Spleen (tissue), 13 donors: ENCODE measurements at places on chromosomes 12 and 14. TPM values are rescaled to one million over a fixed set of nuclear protein-coding genes. Genes with fewer than 3 reads are reported as not detected.
A peak's percentile ranks its signal among the peaks of the same experiment; 100 is the strongest.

SPTB gene
- total RNA-seq: 9.8 TPM

PPP1CC gene
- 131 TPM for total RNA-seq

TMEM229B gene
- total RNA-seq: 36.0 TPM

TSHR gene
- 0.91 TPM for total RNA-seq

PRB3 gene
- not detected for total RNA-seq

CLEC2B gene
- total RNA-seq: 58.5 TPM

MTA1 gene
- 128 TPM for total RNA-seq

TAS2R31 gene
- total RNA-seq: 14.1 TPM

OASL gene
- total RNA-seq: 3.4 TPM

ARHGDIB gene
- 662 TPM for total RNA-seq

- no peak overlapping the region for H3K27ac ChIP-seq
- no peak overlapping the region for H3K4me3 ChIP-seq
- peak; percentile 71 for DNase-seq
- H3K27me3 ChIP-seq: no peaks in the 10 kb centered on the region
- H3K36me3 ChIP-seq: no peaks in the 10 kb centered on the region
Observed at GRCh38 chr12:123064885-123065619, 84.6 kb downstream of the ARL6IP4 start.

- no peak overlapping the region for H3K27ac ChIP-seq
- H3K4me1 ChIP-seq: no peaks in the 10 kb centered on the region
- H3K27me3 ChIP-seq: no peaks in the 10 kb centered on the region
- no peak for DNase-seq
Observed at GRCh38 chr14:32414808-32415255, 85.7 kb downstream of the AKAP6 start.

GRCh38 chr14:102840771-102841528 is 63.7 kb downstream of the TRAF3 start:
- H3K27me3 ChIP-seq: no peaks in the 10 kb centered on the region
- peak overlapping the region; percentile 13 for H3K27ac ChIP-seq
- no peak for DNase-seq
- H3K4me1 ChIP-seq: peaks cover 10% of the 10 kb centered on the region
- no peak overlapping the region for H3K4me3 ChIP-seq

DNA sequence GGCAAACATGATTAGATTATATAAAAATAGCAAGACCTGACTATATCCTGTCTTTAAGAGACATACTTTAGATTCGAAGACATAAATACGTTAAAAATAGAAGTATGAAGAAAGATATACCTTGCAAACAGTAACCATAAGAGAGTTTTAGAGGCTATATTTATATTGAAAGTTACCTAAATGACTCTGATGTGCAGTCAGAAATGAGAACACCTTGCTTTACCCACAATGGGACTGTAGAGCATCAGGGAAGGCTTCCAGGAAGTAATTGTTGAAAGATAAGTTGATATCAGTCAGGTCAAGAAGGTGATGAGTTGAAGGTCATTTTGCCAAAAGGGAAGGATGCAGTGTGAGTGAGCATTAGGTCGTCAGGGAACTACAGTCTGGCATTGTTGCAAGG is 110.2 kb downstream of the NEDD1 start:
- H3K36me3 ChIP-seq: no peaks in the 10 kb centered on the region
- H3K27ac ChIP-seq: no peak overlapping the region
- no peaks in the 10 kb centered on the region for H3K27me3 ChIP-seq
- no peaks in the 10 kb centered on the region for H3K4me1 ChIP-seq
- DNase-seq: no peak
- H3K4me3 ChIP-seq: no peak overlapping the region

DNA sequence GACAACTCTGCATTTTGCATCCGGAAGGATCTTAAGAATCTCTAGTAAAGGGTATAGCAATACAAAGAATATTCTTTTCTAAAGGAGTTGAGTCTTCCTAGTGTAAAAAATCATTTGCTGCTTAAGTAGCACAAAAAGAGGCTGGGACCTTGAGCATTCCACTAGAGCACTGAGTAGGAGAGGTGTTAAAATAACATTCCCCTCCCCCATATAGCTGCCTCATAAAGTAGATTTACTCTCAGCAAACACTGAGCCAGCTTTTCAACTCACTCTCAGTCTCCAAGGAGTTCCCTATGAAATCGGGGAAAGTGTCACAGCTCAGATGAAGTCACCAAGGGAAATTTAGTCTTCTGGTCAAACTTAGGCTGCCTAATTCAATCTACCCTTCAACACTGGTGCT is 592.7 kb downstream of the ETNK1 start:
- no peak overlapping the region for H3K4me3 ChIP-seq
- DNase-seq: no peak
- no peak overlapping the region for H3K27ac ChIP-seq
- no peaks in the 10 kb centered on the region for H3K27me3 ChIP-seq
- no peaks in the 10 kb centered on the region for H3K4me1 ChIP-seq

DNA sequence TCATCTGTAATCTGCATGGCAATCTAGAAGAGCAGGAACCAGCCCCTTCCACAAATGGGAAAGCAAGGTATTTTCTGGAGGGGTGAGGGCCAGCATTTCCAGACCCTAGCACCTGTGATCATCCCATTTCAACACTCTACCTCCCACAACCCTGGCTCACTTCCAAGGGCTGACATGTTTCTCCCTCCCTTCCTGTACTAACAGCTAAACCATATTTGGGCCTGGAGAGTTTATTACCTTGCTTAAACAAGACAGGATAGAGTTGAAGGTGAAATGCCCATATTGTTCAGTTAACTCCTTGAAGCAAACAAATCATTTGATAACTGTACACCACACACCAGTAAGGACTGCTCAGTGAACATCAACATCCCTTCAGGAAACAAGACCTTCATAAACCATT is 158.4 kb downstream of the PPM1H start:
- no peaks in the 10 kb centered on the region for H3K36me3 ChIP-seq
- H3K27me3 ChIP-seq: no peaks in the 10 kb centered on the region
- no peak for DNase-seq
- H3K4me3 ChIP-seq: no peak overlapping the region
- H3K27ac ChIP-seq: no peak overlapping the region
- H3K4me1 ChIP-seq: no peaks in the 10 kb centered on the region

GRCh38 chr12:49783917-49784676 is 42.7 kb downstream of the TMBIM6 start:
- no peaks in the 10 kb centered on the region for H3K36me3 ChIP-seq
- H3K27me3 ChIP-seq: no peaks in the 10 kb centered on the region
- H3K4me1 ChIP-seq: peaks cover 14% of the 10 kb centered on the region
- DNase-seq: no peak
- no peak overlapping the region for H3K27ac ChIP-seq

GRCh38 chr12:53213348-53213747 is 6.3 kb upstream of the ITGB7 start:
- H3K4me3 ChIP-seq: no peak overlapping the region
- peak; percentile 96 for DNase-seq
- peaks cover 13% of the 10 kb centered on the region for H3K36me3 ChIP-seq
- H3K27me3 ChIP-seq: no peaks in the 10 kb centered on the region

DNA sequence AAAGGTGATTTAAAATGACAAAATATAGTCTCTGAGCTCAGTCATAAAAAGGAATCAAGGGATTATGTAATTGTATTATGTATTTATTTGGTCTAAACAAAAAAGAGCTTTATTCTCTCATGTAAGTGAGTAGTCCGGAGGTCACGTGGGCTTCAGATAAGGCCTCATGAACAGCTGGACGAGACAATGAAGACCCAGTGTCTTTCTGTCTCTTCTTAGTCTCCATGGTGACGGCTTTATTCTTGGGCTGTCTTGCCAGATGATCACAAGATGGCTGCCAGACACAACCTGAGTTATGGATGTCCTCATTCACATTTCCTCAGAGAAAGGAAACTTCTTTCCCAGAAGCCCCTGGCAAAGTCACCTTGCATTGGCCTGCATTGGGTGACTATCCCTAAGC is 98.6 kb downstream of the ARF6 start:
- no peaks in the 10 kb centered on the region for H3K36me3 ChIP-seq
- no peak overlapping the region for H3K4me3 ChIP-seq
- no peak for DNase-seq
- H3K27me3 ChIP-seq: no peaks in the 10 kb centered on the region
- peaks cover 21% of the 10 kb centered on the region for H3K4me1 ChIP-seq
- H3K27ac ChIP-seq: no peak overlapping the region

GRCh38 chr14:49049711-49050110 is 536.5 kb downstream of the RPS29 start:
- H3K4me3 ChIP-seq: no peak overlapping the region
- no peak overlapping the region for H3K27ac ChIP-seq
- H3K4me1 ChIP-seq: no peaks in the 10 kb centered on the region
- H3K36me3 ChIP-seq: no peaks in the 10 kb centered on the region
- no peak for DNase-seq
- H3K27me3 ChIP-seq: no peaks in the 10 kb centered on the region

DNA sequence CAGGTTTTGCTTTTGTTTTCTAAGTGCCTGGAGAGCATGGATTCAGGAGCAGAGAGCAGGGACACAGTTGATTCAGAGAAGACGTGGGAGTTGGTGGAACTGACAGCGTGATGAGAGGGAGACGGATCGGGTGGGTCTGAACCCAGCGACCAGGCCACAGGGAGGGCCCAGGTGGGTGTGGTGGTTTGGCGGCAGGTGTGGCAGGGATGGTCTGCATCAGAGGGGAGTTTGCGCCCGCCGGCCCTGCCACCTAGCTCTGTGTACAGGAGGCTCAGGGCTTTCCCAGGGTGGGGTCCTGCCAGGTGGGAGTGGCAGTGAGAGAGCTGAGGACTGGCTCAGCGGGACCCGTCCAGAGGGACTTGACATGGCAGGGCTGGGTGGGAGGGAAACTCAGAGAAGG is 33.3 kb upstream of the DIO3 start:
- no peaks in the 10 kb centered on the region for H3K36me3 ChIP-seq
- H3K4me3 ChIP-seq: no peak overlapping the region
- no peaks in the 10 kb centered on the region for H3K27me3 ChIP-seq
- no peak overlapping the region for H3K27ac ChIP-seq
